ENCODE measurements at places on chromosomes 6 and 20.

- DNase-seq, result no peak
Measured at GRCh38 chr20:1370548-1371110, 22.2 kb downstream of the FKBP1A start.

DNA sequence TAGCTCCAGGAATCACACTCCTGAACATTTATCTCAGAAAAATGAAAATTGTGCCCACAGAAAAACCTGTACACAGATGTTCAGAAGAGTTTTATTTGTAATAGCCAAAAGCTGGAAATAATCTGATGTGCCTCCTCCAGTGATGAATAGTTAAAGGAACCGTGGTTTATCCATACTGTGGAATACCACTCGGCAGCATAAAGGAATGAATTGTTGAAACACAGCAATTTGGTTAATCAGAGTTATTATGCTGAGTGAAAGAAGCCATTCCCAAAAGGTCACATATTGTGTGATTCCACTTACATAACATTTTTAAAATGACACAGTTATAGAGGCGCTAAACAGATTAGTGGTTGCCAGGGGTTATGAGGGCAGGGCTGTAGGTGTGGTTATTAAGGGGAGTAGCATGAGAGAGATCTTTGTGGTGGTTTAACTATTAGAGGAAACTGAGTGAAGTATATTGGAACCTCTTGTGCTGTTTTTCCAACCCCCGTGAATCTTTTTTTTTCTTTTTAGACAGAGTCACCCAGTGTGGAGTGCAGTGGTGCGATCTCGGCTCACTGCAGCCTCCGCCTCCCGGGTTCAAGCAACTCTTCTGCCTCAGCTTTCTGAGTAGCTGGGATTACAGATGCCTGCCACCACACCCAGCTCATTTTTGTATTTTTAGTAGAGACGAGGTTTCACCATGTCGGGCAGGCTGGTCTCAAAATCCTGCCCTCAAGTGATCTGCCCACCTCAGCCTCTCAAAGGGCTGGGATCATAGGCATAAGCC lies 26.2 kb downstream of the PSMF1 start:
- DNase-seq, result no peak

- no peak for DNase-seq
Measured at GRCh38 chr6:95517568-95517967, 59.8 kb upstream of the MANEA start.

- no peak for DNase-seq
Measured at GRCh38 chr6:123417535-123417934, 219.2 kb downstream of the TRDN start.

DNA sequence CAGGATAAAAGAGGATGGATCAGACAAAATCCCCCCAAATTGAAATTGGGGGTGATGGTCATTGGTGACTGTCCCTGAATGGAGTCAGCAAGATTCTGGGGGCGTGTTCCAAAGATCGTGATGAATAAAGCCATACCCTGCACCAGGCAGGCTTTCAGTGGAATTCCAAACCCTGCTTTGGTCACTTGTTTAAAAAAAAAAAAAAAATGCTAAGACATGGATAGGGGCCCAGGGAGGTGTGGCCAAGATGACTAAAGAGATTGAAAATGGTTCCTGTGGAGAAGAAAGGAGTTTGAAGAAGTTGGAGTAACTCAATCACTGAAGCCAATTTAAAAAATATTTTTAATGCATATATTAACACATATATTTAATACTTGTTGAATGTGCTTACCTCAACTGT lies 161.4 kb upstream of the KCNG1 start:
- DNase-seq, result no peak

DNA sequence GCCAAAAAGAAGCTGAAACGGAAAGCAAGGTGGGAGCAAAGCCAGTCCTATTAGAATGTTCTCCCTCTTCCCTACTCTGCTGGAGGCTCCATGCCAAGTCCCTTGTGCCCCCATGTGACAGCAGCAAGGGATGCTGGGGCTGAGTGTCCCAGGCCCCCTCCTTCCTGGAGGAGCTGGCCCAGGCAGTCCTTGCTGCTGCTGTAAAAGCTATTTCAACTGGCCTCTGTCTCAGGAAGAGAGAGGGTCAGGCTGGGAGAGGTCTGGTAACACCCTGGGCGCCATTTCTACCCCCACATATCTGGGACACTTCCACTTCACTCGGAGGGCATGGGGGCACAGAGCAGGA lies 25.0 kb downstream of the TTBK1 start:
- no peak for DNase-seq
